ENCODE measurements at places on chromosomes 1 and 21.

DNA sequence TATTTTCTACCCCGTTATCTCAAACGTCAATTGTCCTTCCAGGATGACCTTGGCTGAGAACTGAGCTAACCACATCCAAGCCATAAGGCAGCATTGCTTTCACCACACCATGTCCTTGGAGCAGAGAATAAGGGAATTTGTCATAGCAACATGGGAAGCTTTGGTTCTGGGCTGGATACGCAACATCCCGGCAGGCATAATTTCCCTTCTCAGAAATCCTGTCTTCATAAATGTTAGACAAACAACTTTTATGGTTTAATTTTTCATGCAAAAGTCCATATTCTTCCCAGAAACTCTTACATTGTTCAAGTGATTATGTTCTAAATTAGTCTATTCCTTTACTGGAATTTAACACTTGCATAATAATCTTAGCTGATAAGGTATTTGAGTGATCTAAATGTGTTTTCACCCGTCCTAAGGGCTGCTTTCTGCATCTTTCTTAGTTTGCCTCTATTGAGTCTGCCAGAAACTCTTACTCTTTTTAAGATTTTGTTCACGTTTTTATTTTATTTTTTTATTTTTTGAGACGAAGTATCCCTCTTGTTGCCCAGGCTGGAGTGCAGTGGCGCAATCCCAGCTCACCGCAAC is 51.8 kb downstream of the KCNJ15 start:
- DNase-seq: no peak

- DNase-seq: peak; percentile 95
Measured at GRCh38 chr1:23196627-23197328, 20.5 kb downstream of the HTR1D start.

- DNase-seq: no peak
Measured at GRCh38 chr1:236128646-236129178, 13.6 kb upstream of the GPR137B start.

DNA sequence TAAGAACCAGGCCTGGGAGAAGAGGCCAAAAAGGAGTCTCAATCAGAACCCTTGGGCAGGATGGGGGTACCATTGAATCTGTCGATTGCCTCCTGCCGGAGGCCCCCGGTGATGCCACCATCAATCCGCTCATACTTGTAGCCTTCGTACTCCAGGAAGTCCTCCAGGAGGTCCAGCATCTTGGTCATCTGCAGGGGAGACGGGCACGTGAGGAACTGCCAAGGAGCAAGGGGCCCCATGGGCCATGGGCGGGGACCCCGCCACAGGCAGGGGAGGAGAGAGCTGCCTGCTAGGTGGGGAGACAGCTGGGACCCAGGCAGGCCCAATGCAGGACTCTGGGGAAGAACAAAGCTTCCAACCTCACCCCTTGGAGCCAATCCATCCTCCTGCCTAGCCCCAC is 48.6 kb downstream of the CHD5 start:
- no peak for DNase-seq

DNA sequence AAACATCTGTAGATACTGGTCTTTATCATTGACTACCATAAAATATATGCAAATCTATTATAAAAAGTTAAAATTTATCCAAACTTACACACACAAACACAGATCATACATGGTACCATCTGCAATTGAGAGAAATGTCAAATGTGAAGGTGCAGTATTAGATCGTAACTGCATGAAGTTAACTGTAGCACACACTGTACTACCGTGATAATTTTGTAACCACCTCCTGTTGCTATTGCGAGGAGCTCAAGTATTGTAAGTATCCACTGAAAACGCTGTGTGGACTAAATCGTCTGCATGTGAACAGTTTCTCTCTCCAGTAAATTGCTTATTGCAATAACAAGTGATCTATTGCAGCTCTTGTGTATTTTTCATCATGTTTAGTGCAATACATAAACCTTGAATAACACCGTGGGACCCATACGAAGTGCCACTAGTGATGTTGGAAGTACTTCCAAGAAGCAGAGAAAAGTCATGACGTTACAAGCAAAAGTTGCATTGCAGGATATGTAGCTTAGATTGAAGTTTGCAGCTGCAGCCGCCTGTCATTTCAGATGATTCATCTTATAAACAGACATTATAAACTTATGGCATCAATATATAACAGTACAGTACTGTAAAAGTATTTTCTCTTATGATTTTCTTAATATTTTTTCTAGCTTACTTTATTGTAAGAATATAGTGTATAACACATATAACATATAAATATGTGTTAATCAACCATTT is 172.9 kb downstream of the SDCCAG8 start:
- no peak for DNase-seq

DNA sequence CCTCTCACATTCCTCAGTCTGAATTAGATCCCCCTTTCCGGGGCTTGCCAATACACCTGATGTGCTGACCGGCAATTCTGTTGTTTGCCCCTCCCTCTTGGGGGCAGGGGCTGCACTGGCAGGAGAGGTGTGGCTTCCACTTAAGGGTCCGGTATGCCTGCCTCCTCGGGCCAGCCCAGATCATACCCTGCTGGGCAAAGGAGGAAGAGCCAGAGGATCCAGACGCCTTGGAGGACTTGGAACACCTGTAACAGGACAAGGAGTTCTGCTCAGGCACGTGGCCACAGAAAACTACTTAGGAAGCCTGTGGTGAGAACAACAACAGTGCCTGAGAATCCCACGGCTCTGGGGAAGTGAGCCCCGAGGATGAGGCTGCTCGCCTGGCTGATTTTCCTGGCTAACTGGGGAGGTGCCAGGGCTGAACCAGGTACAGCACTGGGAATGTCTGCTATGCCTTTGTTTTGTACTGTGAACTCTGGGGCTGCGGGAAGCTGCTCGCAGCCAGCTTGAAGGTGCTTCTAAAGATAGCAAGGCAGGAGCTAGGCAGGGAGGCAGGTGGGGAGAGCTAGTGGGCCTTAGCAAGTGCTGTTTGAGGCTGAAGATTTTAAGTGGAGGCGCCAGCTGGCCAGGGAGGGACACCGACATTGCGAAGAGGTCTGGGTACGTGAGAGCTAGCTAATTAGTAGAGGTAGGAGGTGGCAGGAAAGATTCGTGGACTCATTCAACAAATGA is at the start of gene SMPDL3B:
Gene SMPDL3B (plus strand): TSS at position 183 of the 732 bp plus-strand sequence. CDS start 184 bp downstream, at position 367.
- no peak for DNase-seq

- DNase-seq: no peak
Measured at GRCh38 chr1:203932556-203932955, 71.2 kb downstream of the SNRPE start.

- DNase-seq: peak; percentile 58
Measured at GRCh38 chr1:8055973-8056372, 29.9 kb upstream of the ERRFI1 start.

DNA sequence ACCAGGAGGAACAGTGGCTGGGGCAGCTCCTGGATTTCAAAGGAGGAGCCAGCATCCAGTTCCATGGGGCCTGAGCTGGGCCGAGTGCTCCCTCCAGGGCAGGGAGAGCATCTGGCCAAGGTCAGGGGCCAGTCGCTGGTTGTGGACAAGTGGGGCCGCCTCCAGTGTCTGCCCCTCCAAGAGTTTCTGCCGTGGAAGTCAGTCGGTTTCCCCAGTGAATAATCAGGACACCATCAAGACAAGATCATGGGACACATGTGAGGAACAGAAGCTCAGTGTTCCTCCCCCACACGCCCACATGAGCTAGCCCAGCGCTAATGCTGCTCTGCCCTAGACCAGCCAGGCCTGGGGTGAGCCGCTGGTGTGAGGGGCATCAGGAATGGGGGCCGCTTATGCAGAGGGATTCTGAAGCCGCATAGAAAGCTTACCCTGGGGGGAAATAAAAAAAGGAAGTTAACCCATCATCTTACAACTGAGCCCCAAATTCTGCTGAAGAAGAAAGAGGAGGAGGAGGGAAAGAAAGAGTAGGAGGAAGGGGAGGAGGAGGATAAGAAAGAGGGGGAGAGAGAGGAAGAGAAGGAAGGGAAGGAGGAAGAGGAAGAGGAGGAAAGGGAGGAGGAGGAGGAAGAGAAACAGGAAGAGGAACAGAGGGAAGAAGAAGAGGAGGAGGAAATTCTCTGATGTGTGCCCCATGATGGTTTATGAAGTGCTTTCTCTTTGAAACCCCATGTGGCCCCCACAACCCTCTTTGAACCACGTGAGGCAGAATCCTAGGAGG is 198.4 kb downstream of the MATN1 start:
- DNase-seq: no peak

- DNase-seq: no peak
Measured at GRCh38 chr1:35270836-35271235, 2.3 kb downstream of the ZMYM4 start.

- no peak for DNase-seq
Measured at GRCh38 chr1:155254228-155254713, 1.0 kb downstream of the ENTREP3 start.

DNA sequence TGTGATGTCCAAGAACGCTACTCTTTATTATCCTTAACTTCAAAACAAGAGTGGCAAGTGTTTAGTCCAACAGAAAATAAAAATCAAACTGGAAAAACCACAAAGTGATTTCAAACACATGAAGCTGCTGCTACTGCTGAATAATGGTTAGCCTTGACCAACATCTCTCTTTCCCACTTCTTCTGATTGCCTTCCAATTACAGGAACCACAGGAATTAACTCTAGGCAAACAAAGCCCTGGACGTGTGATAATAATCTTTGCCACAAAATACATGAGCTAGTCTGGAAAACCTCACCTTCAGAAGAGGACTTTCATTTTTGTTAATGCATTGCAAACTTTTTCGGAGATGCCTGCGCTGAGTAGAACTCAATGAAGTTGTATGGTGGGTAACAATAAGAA is 48.6 kb upstream of the COL11A1 start:
- no peak for DNase-seq

- DNase-seq: no peak
Measured at GRCh38 chr1:53114090-53114489, 28.3 kb downstream of the SLC1A7 start.

DNA sequence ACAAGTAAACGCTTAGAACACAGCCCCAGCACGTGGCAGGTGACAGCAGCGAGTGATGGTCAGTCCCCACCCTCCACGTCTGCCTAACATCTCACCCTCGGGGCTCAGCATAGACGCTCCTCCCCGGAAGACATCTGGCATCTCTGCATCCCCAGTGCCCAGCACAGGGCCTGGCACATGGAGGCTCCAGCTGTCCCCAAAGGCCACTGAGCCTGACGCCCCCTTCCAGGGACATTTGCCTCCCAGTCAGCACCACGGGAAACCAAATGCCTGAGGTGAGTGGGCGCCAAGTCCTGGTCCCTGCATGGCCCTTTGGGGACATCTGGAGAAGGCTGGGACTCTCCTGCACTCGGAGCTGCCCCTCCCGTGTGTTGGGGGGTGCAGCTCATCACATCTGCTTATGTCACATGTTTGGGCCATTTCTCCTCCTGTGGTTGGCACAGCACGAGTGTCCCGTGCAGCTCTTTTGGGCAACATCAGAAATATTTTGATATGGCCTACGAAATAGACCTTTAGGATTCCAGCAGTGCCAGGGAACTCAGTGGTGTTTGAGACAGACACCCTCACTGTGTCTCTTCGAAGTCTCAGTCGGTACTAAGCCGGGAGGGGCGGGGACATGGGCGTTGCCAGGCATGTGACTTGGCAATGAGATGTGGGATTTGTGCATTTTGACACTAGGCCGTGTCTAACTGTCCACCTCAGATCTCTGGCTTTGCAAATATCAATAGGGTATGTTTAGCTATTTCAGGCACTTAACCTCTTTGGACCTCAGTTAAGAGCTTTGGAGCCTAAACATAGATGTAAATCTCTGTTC is 315.0 kb downstream of the PTPRU start:
- no peak for DNase-seq

DNA sequence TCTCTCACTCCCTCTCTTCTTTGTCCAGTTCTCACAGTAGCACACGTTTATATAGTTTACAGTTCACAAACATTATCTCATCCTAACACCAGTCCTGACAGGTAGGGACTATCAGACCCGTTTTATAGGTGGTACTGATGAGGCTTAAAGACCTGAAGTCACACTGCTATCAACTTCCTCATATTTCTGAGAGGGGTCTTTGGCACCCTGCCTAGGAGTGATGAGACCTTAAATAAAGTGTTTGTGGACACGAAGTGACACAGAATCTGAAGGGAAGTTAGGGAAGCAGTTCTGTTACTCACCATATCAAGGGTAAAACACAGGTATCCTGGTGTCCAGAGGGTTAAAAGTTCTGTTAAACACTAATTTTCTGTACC is 590 bp upstream of the TACSTD2 start:
- no peak for DNase-seq

DNA sequence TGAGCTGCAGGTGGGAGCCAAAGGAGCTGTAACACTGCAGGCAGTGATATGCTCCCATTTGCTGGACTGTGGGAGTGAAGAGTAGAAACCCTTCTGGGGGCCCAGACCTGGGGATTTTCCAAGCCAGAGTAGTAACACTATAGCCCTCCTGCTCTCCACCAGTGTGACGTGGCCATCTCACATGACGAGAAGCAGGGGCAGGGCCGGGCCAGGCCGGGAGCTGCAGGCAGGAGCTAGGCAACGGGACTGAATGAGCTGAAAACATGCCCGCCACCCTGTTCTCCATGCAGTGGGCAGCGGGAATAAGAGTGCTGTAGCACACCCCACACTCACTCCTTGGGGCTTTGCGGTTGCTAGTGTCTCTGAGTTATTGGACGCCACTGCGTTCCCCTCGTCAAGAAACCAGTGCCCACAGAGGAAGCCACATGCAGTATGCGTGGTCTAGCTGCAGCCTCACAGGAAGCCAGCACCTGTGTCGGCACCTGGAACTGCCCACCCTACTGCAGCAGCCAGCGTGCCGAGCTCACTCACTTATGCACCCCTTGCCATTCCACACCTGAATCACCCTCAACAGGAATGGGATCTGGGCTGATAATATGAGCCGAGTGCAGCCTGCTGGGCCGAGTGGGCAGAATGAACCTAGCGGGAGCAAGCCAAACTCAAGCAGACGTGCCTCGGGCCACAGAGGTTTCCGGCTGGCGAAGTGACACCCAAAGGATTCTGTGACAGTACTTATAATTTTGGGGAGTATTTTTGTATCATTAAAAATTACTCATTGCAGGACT is 1389.6 kb downstream of the KCNT2 start:
- no peak for DNase-seq

GRCh38 chr1:246782120-246782900 is 58.1 kb downstream of the SCCPDH start:
- DNase-seq: peak; percentile 76

DNA sequence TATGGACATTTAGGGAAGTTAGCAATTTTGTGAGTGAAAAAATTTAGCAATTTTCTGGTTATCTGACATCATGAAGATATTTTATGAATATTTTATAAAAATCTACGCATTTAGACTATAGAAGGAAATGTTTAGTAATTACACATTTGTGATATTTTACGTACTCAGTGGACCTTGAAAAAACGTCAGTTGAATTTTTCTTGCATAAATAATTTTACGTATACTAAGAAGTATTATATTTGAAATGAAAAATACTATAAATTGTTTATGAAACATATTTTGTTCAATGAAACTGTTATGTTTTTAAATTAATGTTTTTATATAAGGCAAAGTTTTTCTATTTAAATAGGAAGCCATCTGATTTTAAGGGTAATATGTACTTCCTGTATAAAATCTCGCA is 462.8 kb downstream of the NCAM2 start:
- no peak for DNase-seq
